NAMALWA (cell line): ENCODE measurements at places on chromosomes 6 and 20.

DNA sequence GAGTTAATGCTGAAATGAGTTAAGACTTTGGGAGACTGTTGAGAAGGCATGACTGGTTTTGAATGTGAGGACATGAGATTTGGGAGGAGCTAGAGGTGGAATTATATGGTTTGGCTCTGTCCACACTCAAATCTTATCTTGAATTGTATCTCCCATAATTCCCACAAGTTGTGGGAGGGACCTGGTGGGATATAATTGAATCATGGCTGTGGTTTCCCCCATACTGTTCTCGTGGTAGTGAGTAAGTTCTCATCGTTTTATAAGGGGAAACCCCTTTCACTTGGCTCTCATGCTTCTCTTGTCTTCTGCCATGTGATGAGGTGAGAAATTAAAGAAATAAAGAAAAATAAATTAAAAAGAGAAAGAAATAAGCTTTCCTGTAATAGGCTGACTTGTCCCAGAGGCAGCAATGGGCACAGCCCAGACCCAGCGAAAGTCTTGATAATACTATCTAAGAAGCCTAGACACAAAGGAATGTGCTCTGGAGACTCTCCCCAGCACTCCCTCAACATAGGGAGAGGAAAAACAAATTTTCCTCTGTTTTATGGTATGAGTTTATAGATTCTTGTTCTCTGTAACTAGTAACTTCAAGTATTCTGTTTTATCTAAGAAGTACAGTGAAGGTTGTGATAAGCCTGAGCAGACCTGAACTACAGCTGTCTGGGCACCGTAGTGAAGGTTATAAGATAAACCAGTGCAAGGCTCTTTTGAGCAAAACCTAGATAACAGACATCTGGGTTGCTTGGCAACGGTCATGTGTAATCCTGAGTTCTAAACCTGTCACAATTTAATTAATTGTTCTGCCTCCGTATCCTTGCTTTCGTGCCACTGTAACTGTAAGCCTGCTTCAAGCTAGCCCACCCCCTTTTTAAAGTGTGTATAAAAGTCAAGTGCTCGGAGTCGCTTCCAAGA is 88.9 kb upstream of the ECI2 start:
- no peak for DNase-seq

DNA sequence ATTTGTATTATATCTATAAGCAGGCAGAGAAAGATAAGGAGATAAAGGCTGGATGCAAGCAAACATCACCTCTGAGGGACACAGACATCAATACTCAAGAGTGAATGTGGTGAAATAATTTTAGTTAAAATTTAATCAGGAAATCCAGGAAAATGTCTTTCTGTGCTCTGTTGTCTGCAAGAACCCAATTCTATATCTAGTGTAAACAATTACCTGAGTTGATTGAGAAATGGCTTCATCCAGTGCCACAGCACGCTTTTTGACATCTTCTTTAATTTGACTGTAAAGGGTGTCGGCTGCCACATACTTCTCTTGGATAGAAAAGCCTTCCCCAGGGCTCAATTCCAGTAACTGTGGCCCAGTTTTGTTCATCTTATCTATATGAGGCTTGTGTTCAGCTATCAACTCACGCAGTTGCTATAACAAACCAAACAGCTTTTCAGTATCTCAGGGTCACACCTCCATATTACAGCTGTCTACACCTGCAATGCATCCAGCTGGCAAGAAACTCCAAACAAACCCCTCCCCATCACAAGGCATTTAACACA is 131.6 kb downstream of the DST start:
- no peak for DNase-seq

DNA sequence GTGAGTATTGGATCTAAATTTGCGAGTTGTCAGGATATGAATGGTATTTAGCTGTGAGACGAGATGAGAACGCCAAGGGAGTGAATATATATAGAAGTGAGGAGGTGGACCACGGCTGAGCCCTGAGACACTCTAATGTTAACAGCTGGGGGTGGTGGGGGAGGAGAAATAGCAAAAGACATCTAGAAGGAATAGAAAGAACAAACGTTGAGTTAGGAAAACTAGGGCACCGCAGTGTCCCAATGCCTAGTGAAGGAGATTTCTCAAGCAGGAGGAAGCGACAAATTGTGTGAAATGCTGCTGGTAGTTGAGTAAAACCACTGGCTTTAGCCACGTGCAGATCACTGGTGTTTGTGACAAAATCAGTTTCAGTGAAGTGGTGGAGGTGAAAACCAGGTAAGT is 56.9 kb downstream of the CD164 start:
- DNase-seq, result no peak

GRCh38 chr6:3137057-3137777 is 18.7 kb downstream of the BPHL start:
- DNase-seq, result no peak

DNA sequence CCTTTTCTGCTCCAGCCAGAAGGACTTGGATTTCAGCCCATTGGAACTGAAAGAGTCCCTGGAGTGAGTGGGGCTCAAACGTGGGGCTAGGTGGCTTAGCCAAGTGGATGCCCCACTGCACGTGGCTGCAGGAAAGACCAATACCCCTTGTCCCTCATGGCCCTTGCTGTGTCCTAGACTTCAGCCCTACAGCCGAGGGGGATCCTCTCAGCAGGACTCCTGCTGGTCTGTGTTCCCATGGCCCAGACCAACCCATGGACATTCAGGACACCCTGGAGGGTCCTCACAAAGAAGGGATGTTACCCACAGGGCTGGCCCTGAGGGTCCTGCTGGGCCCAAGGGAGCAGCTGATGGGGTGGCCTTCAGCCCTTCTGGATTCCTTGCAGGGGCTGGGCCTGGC is 30.0 kb upstream of the PHACTR3 start:
- no peak for DNase-seq

DNA sequence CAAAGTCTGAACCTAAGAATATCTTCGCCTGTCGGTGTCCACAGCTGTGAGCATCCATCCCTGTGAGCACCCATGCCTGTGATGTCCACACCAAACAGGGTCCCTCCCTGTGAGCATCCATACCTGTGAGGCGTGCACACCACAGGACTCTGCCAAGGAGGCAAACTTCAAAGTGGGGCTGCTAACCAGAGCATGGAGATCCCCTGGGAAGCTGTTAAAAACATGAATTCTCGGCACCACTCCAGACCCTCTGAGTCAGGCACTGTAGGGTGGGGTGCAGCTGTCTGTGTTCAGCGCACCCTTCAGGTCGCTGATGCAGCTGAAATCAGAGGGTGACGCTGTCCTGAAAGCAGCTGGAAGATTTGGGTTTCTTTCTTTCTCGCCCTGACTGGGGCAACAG is 85.4 kb upstream of the NXT1 start:
- no peak for DNase-seq

GRCh38 chr6:46688117-46688965 is 656 bp downstream of the TDRD6 start:
- DNase-seq, result no peak

DNA sequence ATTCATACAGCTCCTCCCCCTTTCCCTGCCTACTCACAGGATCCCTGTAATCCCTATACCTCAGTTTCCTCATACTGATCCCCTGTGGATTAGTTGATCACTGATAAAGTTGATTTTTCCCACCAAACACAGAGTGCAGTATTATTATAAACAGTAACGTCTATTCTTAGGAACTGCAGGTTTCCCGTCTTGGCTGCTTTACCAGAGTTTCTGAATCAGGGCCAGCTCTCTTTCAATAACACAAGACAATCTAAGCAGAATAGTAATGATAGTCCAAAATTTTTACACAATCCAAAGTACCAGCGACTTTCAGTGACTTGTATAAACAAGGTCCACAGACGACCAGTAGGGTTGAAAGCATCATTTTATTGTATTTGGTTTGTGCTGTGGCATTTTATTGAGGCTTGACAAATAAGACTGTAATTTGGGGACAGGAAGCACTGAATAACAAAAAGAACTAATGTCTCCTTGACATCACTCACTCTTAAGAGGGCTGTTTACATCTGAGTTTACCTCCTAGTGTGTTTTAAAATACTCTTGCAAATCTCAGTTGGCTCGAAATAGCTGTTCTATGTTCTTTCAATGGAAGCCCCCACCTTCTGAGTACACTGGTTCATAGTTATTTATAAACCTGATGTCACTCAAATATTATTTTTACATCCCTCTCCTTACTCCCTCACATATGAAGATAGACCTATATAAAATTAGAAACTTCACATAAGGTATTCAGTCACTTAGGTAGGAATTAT is 6.1 kb upstream of the JARID2 start:
- DNase-seq, result no peak

DNA sequence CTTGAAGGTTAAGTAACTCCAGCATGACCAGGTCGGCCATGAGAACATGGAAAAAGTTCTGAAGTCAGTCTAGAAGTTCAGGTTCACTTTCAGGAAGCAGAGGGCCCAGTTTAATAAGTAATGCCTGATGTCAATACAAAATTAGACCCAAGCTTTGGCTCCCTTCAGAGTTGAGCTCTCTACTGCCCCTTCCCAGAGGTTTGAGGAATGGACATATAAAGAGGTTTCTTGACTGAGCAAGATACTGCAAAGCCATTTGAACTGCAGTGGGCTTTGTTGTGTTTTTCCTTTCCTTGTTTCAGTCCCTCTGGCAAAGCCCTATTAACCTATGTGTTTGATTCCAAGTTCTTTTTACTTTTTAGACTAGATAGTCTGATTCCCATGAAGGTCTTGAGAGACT is 97.8 kb upstream of the PREP start:
- peak; percentile 7 for DNase-seq

DNA sequence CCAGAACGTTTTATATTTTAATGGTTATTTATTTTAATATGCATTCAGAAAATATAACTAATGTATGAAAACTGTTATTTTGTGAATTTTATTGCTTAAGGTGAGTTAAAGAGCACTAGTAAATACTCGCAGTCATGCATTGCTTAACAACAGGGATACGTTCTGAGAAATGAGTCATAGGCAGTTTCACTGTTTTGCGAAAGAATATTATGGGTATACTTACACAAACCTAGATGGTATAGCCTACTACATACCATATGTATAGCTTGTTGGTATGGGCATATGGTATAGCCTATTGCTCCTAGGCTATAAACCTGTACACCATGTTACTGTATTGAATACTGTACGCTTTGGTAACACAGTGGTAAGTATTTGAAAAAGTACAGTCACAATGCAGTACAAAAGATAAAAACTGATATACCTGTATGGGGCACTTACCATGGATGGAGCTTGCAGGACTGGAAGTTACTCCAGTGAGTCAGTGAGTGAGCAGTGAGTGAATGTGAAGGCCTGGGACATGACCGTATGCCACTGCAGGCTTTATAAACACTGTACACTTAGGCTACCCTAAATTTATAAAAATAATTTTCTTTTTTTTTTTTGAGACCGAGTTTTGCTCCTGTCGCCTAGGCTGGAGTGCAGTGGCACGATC is 38.5 kb downstream of the ARFGEF2 start:
- no peak for DNase-seq

DNA sequence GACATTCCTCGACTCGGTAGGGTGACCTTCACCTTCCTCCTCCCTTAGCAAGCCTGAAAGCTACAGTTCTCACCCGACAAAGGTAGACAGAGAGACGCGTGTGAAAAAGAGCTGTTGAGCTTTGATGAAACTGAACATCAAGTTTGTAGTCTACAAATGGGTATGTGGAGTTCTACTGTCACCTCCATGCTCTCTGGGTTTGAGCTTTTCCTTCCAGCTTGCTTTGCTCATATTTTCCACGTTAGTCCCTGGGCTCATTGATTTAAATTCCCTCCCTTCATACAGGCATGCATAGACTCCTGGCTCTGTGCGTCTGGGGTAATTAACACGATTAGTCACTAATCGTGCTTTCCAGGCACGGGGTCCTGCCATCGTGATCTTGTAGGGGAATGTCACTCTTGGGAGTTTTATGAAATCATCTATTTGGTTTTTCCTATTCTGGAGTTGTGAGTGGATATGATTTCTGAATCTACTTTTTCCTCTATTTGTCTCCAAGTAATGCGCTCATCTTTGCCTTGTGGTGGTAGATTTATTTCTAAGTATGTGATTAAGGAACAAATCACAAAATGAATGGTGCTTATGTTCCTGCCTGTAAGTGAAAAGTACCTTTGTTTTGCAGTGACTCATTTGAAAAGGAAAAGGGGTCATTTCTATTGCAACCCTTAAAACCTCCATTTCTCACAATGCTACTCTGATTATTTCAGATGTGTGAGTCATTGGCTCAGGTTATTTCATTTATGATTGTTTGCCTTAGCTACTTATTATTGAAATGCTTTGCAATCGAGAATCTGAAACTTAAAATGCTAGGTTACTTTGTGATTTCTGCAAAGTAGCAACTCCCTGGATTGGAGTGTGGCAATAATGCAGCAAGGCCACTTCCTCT is 154.6 kb downstream of the ZDHHC14 start:
- DNase-seq, result no peak

GRCh38 chr6:90715093-90715655 is 128.3 kb upstream of the MAP3K7 start:
- DNase-seq, result no peak

- no peak for DNase-seq
Observed at GRCh38 chr6:116385459-116385802, 14.7 kb downstream of the DSE start.

- DNase-seq, result no peak
Observed at GRCh38 chr6:2872423-2873358, 30.4 kb downstream of the SERPINB9 start.

DNA sequence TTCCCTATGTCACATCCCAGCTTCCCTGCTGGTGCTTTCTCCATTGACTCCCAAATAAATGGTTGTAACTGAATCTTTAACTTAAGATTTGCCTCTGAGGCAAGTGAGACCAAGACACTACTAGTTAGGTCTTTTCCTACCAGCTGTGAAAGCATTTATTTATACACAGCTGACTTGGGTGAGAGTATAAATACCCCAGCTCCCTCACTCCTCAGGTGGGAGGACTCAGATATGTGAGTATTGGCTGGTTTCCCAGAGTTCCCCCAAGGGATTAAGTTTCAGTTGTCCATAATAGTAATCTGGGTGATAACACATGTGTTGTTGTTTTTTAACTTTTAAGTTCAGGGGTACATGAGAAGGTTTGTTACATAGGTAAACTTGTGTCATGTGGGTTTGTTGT is 49.8 kb downstream of the CFAP61 start:
- no peak for DNase-seq

DNA sequence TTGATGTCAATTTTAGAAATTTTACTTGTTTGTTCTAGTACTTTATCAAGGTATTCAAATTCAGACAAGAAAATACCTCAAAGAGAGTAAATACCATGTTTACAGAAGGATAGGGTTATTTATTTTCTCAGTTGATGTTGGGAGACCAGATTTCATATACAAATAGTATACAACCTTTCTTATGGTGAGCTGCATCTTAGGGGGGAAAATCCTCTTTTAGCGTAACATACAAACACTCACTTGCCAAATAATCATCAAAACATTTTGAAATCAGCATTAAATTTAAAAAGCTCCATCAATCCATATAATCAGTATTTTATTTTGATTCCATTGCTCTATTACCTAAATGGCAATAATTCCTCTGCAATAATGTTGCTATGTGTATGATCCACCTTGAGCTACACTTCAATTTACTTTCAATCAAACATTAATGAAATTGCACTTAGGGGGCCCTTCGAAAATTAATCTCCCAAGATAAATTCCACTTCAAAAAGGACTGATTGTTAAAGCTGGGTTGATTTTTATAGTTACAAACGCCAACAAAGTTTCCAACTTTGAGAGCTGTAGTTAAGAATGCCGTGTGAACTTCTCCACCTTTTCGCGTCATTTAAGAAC is 2.2 kb downstream of the NKX2-4 start:
- no peak for DNase-seq
